T-helper 17 cell (primary cell): ENCODE measurements at places on chromosomes 6 and 20.

- no peaks in the 10 kb centered on the region for H3K4me1 ChIP-seq
- no peaks in the 10 kb centered on the region for H3K36me3 ChIP-seq
- no peak overlapping the region for H3K4me3 ChIP-seq
- no peaks in the 10 kb centered on the region for H3K27me3 ChIP-seq
- no peak overlapping the region for H3K27ac ChIP-seq
- DNase-seq, result no peak
Measured at GRCh38 chr6:22845467-22845866, 276.1 kb downstream of the HDGFL1 start.

DNA sequence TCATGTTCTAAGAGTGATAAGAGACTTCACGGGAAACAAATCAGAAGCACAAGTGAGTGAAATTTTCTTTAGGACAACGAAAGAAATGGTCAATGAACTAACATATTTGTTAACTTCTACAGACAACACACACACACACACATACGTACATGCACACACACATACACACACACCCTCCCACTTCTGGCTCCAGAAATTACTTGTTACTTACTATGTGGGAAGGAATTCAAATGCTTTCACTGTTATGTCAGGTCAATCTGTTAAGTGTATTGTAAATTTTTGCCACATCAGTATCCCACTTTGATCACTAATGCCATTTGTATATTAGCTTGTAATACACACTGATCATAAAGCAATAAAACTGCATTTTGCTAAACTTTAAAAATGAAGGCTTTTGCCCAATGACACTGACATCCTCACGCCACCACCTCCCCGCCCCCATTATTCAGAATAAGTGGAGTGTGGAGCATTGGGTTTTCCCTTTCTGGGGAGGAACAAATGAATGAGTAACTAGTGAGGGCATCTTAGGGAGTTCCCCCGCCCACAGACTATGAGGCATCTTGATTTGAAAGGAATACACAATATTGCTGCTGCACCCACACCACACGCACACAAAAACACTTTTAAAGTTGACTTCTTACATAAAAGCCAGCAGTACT, 76.2 kb downstream of the ATXN1 start:
- DNase-seq, result peak; percentile 25
- no peak overlapping the region for H3K4me3 ChIP-seq
- H3K36me3 ChIP-seq, result no peaks in the 10 kb centered on the region
- peaks cover 32% of the 10 kb centered on the region for H3K4me1 ChIP-seq
- H3K27ac ChIP-seq, result peak overlapping the region; percentile 39

DNA sequence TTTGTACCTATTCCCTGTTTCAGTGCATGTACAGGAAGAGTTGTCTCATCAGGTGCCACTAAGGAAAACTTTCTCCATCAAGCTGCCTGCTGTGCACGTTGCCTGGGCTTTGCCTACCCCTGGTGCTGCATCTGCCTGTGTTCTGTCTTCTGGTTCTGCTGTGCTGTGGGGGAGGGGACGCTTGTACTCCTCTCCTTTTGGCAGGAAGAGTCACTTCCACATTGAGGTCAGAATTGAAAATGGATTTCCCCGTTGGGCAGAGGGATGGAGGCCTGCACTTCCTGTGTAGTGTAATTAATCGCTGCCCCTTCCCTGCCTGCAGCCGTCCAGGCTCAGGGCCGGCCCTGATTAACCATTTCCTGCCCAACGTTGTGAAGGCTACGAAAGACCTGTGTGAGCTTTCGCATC, 153.3 kb downstream of the SCML4 start:
- H3K4me3 ChIP-seq, result no peak overlapping the region
- peaks cover 18% of the 10 kb centered on the region for H3K4me1 ChIP-seq
- H3K36me3 ChIP-seq, result no peaks in the 10 kb centered on the region
- H3K27ac ChIP-seq, result peak overlapping the region; percentile 27
- no peak for DNase-seq

DNA sequence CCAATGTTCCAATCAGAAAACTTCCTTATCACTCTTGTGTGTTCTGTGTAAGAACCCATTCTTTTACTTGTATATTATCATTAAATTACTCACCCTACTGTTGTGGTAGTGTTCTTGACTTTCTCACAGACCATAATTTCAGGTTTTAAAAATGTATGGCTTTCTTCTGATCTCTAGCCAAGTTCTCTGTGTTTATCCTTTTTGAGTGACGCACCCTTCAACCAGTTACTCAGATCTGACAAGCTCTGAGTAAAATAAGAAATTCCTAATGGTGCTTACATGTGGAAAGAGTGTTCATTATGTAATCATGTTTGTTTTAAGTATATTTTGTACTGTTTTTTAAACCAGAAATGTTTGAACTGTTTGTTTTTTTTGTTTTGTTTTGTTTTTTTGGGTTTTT, 11.0 kb downstream of the TBPL1 start:
- H3K27me3 ChIP-seq, result no peaks in the 10 kb centered on the region
- no peaks in the 10 kb centered on the region for H3K36me3 ChIP-seq
- DNase-seq, result no peak
- peaks cover 53% of the 10 kb centered on the region for H3K4me1 ChIP-seq

DNA sequence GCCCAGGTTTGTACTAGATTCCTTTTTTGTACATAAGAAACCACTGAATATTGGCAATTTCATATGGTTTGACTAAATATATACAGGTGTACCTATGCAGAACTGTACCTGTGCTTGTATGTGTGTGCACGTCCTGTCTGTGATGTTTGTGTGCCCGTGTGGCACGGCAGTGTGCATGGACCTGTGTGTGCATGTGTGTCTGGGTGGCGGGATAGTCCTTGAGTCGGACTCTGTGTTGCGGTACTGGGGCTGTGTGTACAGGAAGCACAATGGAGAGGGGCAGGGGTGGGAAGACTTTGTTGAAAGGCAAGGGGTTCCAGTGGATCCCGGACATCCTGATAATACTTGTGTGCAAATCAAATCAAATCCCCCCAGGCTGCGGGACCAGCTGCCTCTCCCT, 3.4 kb upstream of the FAM83C start:
- no peak overlapping the region for H3K27ac ChIP-seq
- no peak overlapping the region for H3K4me3 ChIP-seq
- H3K27me3 ChIP-seq, result peaks cover 32% of the 10 kb centered on the region
- peaks cover 6% of the 10 kb centered on the region for H3K4me1 ChIP-seq

DNA sequence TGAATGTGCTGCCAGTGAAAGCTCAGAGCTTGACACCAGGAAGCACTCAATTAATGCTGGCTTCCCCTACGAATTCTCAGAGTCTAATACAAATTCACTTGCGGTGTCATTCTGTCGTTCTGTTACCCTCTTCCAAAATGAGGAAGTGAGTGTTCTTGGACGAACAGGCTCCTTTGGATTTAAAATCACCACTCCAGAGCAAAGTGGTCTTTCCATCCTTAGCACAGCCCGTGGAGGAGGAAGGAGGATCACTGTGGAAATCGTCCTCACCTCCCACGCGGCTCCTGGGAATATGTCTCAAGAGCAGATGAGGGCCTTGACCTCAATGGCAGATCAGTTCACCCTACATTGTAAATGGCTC, 41.7 kb downstream of the RIOK1 start:
- no peaks in the 10 kb centered on the region for H3K4me1 ChIP-seq
- H3K27me3 ChIP-seq, result peaks cover 22% of the 10 kb centered on the region
- H3K4me3 ChIP-seq, result no peak overlapping the region
- no peak overlapping the region for H3K27ac ChIP-seq
- H3K36me3 ChIP-seq, result no peaks in the 10 kb centered on the region
